Renal cortex interstitium (tissue), 15 donors: ENCODE measurements at places on chromosomes 5 and 9. TPM values are rescaled to one million over a fixed set of nuclear protein-coding genes. Genes with fewer than 3 reads are reported as not detected.

DNA sequence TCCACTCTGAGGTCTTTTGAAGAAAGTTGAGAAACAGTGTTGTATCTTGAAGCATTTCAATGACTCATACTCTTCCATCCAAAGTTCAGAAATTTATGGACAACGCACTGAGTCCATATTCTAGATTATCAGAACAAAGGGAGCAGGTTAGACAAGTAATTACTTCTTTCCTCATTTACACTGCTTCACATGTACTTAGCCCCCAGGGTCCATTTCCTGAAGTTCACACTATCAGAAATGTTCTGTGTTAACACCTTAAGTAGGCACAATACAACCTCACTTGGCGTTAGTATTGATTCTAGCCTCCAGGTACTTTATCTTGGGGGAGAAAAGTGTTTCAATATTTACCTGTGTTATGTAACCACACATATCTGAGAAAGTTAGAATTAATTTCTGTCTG is 487.9 kb upstream of the DMAC1 start:
- no peak for DNase-seq

DNA sequence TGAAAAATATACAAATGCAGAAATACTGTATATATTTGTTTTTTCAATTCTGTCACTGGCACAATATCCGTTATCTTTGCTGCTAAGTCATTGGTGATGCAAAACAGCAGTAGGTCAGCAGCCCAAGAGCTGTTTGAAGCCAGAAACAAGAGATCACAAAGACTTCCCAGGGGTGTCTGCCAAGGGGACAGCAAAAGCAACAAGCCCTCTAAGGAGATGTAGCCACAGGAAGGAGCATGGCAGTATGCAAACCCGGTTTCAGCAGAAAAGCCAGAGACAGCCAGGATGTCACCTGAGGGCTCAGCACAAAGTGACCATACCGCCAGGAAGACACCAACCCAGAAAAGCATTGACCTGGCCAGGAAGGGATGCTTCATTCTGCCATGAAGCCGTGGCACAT is 241.5 kb downstream of the ARRDC3 start:
- no peak for DNase-seq

DNA sequence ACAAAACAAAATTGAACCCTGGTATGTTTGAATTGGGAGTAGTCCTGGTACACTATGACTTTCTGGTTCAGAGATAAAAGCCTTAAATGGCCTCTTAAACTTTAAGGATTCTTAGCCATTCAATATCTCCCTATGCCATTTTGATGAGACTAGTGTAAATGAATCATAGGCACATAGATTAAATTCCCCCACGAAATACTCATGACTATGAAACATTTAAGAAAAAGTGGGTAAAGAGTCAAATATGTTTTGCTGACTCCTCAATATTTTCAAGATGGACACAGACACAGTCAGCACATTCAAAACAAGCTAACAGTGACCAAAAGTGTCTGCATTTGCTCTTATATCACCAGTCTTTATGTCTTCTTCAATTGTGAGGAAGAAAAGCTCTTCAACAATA is 278.3 kb downstream of the PDE4D start:
- no peak for DNase-seq

The IRX4 gene
- polyA plus RNA-seq, result 0.39 TPM

GRCh38 chr9:76516350-76516749 is 57.4 kb downstream of the GCNT1 start:
- DNase-seq, result no peak

- no peak for DNase-seq
Measured at GRCh38 chr5:107400328-107400727, 270.4 kb downstream of the EFNA5 start.

GRCh38 chr9:77997611-77998284 is 33.9 kb downstream of the GNAQ start:
- DNase-seq, result no peak

- DNase-seq, result peak; percentile 71
Measured at GRCh38 chr5:172902497-172903472, 56.4 kb upstream of the RPL26L1 start.

- no peak for DNase-seq
Measured at GRCh38 chr5:32814620-32815019, 103.5 kb downstream of the NPR3 start.

- no peak for DNase-seq
Measured at GRCh38 chr5:172733974-172734346, 37.0 kb downstream of the DUSP1 start.

The PCDHGB4 gene
- 6.1 TPM for polyA plus RNA-seq

GRCh38 chr5:95956021-95956899 is 5.4 kb downstream of the ELL2 start:
- DNase-seq, result no peak
